ENCODE measurements at places on chromosomes 11 and 22.

- DNase-seq, result no peak
- no peak overlapping the region for H3K27ac ChIP-seq
- no peak overlapping the region for H3K4me3 ChIP-seq
- no peaks in the 10 kb centered on the region for H3K27me3 ChIP-seq
- peaks cover 16% of the 10 kb centered on the region for H3K4me1 ChIP-seq
These were observed 31.2 kb downstream of the KCNJ4 start for GRCh38 chr22:38423512-38424503.

GRCh38 chr11:47433157-47433556 is 6.9 kb upstream of the PSMC3 start:
- H3K36me3 ChIP-seq, result no peaks in the 10 kb centered on the region
- H3K4me1 ChIP-seq, result peaks cover 4% of the 10 kb centered on the region
- DNase-seq, result no peak
- no peaks in the 10 kb centered on the region for H3K27me3 ChIP-seq

DNA sequence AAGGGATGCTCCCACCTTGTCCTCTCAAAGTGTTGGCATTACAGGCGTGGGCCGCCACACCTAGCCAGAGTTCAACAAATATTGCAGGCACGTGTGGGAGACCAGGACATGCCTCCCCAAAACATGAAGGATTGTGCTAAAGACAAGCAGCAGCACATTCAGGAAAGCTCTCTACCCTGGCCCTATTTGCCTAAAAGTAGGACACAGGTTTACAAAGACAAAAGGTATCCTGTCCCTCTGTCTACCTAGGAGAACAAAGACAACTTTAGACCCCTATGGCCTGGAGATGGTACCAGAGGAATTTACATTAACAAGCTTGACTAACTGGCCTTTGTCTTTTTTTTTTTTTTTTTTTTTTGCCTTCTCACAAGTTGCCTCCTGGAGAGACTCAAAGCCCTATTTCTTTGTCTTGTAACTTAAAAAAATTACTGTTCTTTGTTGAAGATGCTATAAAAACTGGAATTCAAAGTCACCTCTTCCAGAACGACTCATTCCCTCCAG is 859 bp upstream of the ACCS start:
- H3K27me3 ChIP-seq, result no peaks in the 10 kb centered on the region
- peak; percentile 2 for DNase-seq
- H3K4me1 ChIP-seq, result peaks cover 5% of the 10 kb centered on the region
- H3K27ac ChIP-seq, result no peak overlapping the region
- peaks cover 22% of the 10 kb centered on the region for H3K36me3 ChIP-seq

DNA sequence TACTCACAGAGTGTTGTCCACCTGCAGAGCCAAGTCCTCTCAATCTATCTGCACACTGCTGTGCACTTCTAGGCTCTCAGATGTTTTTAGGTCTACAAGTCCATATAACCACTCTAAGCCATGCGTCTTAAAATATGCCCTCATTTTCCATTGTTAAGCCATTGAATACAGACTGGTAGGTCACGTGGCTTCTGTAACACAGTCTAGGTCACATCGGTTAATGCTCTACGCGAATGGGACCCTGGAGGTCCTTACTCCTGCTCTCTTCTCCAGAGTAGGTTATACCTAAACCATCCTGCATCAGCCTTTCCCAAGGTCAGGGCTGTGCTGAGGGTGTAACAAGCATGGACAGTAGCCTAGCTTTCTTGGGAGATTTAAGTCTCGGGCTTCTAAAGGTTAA is 819 bp downstream of the JAML start:
- no peaks in the 10 kb centered on the region for H3K36me3 ChIP-seq
- H3K27ac ChIP-seq, result no peak overlapping the region
- H3K4me1 ChIP-seq, result no peaks in the 10 kb centered on the region

DNA sequence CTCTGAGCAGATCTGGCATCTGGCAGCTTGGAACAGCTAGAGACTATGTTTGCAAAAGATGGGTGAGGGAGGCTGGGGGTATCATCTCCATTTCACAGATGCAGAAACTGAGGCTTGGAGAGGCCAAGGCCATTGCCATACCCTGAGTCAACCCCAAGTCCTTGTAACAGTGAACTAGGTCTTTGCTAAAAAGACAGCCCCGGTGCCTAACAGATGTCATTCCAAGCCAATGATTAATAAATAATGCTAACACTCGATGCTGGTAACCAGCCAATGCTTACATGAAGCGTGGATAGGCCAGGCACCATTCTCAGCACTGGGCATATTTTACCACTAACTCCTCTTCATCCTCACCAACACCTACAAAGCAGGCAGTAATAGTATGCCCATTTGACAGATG is 164.0 kb downstream of the MN1 start:
- no peak overlapping the region for H3K27ac ChIP-seq
- peak; percentile 8 for DNase-seq
- H3K4me3 ChIP-seq, result no peak overlapping the region
- H3K27me3 ChIP-seq, result no peaks in the 10 kb centered on the region
- no peaks in the 10 kb centered on the region for H3K36me3 ChIP-seq

GRCh38 chr22:27730641-27731433 is 70.7 kb downstream of the MN1 start:
- H3K27me3 ChIP-seq, result no peaks in the 10 kb centered on the region
- no peak overlapping the region for H3K4me3 ChIP-seq
- no peaks in the 10 kb centered on the region for H3K36me3 ChIP-seq

DNA sequence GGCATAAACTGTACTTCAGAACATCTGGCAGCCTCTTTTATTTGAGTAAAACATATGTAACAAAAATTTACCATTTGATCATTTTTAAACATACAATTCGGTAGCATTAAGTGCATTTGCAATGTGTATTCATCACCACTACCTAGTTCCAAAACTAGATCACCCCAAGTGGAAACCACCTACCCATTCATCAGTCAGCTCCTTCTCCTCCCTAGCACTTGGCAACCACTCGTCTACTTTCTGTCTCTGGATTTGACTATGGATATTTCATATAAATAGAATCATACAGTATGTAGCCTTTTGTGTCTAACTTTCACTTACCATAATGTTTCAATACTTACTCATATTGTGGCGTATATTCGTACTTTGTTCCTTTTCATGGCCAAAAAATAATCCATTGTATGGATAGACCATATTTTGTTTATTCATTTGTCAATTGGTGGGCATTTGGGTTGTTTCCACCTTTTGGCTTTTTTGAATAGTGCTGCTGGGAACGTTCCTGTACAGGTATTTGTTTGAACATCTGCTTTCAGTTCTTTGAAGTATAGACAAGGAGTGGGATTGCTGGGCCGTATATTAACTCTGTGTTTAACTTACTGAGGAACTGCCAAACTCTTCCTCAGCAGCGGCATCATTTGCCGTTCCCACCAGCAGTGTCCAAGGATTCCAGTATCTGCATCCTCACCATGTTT is 27.2 kb upstream of the ADORA2A start:
- H3K27me3 ChIP-seq, result no peaks in the 10 kb centered on the region
- H3K4me1 ChIP-seq, result peaks cover 11% of the 10 kb centered on the region
- H3K4me3 ChIP-seq, result peak overlapping the region; percentile 52
- H3K36me3 ChIP-seq, result peaks cover 27% of the 10 kb centered on the region

DNA sequence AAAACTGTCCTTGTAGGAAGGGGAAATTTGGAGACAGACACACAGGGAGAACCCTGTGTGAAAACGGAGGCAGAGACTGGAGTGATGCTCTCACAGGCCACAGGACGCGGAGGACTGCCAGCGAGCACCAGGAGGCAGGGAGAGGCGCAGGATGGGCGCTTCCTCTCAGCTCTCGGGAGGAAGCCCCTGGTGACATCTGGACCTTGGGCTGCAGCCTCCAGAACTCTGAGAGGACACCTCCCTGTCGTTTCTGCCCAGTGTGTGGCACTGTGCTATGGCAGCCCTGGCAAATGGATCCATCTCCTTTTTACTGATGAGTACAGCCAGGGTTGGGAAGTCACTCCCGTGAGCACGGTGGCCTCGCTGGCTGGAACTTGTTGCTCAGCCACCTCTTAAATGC is 73.9 kb downstream of the LRRC32 start:
- no peaks in the 10 kb centered on the region for H3K27me3 ChIP-seq
- no peaks in the 10 kb centered on the region for H3K36me3 ChIP-seq
- peaks cover 16% of the 10 kb centered on the region for H3K4me1 ChIP-seq
- no peak for DNase-seq

- H3K27ac ChIP-seq, result peak overlapping the region; percentile 95
- no peaks in the 10 kb centered on the region for H3K36me3 ChIP-seq
- peaks cover 35% of the 10 kb centered on the region for H3K4me1 ChIP-seq
- peak overlapping the region; percentile 89 for H3K4me3 ChIP-seq
- no peak for DNase-seq
- H3K27me3 ChIP-seq, result no peaks in the 10 kb centered on the region
These were observed 99.4 kb upstream of the AKIP1 start for GRCh38 chr11:8811571-8811970.

DNA sequence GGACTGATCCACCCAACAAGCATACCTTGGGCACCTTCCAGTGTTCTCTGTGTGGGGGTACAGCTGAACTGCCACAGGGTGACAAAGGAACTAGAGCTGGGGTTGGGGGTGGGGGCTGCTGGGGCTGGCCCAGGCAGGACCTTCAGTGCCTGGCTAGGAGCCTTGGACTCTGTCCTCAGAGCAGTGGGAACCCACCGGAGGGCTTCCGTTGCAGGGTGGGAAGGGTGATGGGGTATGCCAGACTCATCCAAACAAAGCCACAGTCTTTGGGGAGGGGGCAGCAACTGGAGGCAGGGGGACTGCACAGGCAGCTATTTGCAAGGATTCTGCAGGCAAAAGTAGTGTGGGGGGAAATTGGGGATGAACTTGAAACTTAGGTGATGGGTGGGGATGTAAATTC is 35.7 kb upstream of the CLDN5 start:
- no peak for DNase-seq
- H3K4me1 ChIP-seq, result peaks cover 3% of the 10 kb centered on the region
- peaks cover 3% of the 10 kb centered on the region for H3K27me3 ChIP-seq

- peaks cover 9% of the 10 kb centered on the region for H3K36me3 ChIP-seq
- no peak for DNase-seq
- H3K27ac ChIP-seq, result no peak overlapping the region
- H3K27me3 ChIP-seq, result no peaks in the 10 kb centered on the region
- no peak overlapping the region for H3K4me3 ChIP-seq
- H3K4me1 ChIP-seq, result peaks cover 9% of the 10 kb centered on the region
These were observed 85.3 kb upstream of the WNT7B start for GRCh38 chr22:46062232-46062615.
